ENCODE measurements at places on chromosomes 1 and 21.

GRCh38 chr21:41187537-41188025 is 19.6 kb downstream of the BACE2 start:
- DNase-seq, result no peak

DNA sequence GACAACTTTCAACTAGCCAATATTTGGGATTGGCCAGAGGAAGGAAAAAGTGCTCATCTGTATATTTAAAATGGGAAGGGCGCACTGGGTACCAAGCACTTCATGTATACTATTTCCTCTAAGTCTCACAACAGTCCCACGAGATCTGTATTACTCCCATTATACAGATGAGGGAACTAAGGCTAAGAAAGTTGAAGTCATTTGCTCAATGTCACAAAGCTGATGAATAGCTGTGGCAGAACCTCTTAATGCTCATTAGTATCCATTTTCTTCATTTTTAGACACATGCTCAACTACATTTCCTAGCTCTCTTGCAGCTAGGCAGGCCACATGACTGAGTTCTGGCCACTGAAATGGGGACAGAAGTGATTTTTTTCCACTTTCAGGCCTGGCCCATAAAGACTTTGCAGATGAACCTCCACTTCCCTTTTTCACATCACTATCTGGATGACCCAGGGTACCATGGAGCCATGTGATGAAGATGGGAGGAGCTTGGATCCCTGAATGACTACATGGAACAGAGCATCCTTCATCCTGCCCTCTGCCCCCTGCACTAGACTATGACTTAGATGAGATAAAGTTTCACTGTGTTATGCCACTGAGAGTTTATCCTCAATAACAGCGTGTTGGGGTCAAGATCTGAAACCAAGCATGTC is 31.8 kb downstream of the ATF3 start:
- no peak for DNase-seq

GRCh38 chr1:115365738-115366137 is 27.7 kb upstream of the NGF start:
- no peak for DNase-seq

DNA sequence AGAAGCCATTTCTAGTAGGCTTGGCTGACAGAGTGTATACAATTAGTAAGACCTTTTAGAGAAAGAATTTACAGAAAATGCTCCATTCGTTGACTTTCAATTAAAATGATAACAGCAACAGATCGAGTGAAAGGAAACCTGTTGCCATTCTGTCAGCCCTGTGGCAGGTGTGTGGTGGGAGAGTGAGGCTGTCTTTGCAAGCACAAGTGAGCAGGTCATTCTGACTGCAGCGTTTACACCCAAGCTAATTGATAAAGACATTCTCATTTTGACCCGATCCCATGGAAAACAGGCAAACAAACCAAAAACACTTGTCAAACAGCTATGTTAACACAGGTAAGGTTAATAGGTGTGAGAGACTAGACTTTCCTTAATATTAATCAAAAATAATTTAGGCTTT is 257.3 kb downstream of the PTBP2 start:
- no peak for DNase-seq

GRCh38 chr1:17923666-17924065 is 168.5 kb downstream of the ACTL8 start:
- DNase-seq, result no peak

DNA sequence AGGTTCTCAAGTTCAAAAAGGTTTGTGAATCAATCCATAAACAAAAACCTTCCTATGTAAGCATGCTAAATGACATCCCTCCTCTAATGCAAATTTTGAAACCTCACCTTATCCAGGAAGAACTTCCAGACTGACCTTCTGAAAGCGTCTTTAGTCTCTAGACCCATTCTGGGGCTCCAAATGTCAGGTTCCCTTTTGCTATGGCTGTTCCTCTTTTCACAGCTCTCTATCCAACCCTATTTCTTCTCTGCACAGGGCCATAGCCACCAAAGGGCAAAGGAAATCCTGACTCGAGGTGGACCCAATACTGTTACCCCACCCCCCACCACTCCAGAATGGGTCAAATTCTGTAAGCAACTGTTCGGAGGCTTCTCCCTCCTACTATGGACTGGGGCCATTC is 3.4 kb downstream of the ATP1A4 start:
- no peak for DNase-seq

GRCh38 chr1:198935306-198935921 is 296.6 kb downstream of the PTPRC start:
- DNase-seq, result peak; percentile 92

GRCh38 chr1:91889717-91890459 is 3.9 kb upstream of the TGFBR3 start:
- no peak for DNase-seq

DNA sequence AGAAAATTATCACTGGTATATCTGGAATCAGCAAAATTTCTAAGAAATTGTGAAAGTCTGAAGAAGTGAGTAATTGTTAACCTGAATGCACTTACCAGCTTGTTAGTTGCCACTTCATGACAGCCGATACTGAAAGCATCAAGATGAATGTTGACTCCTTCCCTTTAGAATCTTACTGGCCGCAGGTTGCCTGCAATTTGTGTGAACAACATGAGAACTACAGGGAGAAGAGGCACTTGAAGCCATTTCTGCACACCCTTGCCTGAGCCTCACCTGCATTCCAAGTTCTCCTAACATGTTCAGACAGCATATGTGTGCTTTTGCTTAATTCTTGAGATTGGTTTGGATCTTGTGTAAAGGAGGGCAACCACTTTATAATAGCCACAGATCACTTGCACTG is 59.2 kb upstream of the SSX2IP start:
- no peak for DNase-seq

- no peak for DNase-seq
Observed at GRCh38 chr1:167432780-167433179, 85.5 kb downstream of the CD247 start.

DNA sequence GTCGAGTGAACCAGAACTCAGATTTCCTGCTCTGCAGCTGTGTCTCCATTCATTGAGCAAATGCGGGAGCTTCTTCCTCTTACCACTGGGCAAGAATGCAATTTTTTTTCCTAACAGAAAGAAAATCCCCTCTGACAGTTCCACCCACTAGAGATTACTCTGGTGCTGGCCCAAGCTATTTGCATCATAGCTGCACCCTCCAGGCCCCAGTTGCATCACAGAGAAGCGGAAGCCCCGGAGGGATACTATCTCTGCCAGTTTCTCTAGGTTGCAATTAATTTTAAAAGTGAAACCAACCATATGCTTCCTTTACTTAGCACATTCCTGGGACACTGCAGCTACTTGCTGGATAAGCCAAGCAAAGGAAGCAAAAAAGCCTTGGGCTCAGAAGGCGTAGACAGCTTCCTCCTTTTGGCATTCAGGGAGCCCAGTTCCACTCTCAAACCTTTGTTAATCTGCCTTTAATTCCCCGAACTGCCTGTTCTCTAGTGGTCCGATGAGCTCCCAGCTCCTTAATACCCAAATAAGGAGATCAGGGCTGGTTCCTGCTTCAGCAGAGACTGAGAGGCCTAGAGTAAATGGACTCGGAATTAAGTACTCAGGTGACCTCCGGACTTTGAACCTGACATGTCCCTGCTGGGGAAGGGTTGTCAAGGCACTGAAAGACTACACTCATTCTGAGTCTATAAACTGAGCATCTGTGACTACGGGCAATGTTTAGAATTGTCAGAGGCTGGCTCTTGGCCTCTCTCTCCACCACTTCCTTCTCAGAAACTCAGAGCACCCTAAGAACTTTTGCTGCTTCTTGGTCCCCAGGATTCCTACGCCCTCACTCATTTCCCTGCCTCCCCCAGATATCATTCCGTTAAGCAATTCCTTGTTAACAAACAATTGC is 72.5 kb upstream of the TNFSF18 start:
- peak; percentile 84 for DNase-seq

- no peak for DNase-seq
Observed at GRCh38 chr21:25700741-25701140, 34.0 kb downstream of the ATP5PF start.

DNA sequence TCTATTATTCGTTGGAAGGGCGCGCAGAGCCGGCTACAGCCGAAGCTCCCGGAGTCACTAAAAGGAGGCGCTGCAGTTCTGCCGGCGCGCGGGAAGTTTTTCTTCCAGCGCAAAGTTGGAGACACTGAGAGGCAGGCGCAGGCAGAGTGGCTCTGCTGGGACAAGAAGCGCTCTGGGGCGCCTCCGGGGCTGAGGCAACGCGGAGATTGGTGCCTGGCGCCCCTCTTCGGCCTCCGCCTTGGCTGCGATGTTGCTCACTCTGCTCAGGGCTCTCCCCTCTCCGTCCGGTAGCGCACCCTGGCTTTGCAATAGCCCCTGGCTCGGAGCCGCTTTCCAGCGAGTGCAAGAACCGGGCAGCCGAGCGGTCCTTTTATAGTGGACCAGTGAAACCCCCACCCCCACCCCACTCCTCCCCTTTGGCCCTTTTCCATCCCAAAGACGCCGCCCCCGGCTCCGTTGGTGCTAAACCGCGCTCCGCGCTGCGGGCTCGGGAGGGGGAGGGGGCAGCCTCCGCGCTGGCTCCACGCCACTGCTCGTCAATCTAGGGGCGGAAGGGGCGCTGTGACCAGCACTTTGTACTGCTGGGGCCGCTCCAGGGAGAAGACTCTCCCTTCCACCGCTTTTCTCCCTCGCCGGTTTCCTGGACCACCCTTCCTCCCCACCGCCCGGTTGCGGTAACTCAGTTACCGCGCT is at the start of gene ADAMTS1:
TSS of gene ADAMTS1 (minus strand) at position 344 of the 693 bp plus-strand sequence. CDS start 455 bp downstream, outside the sequence.
- DNase-seq, result peak; percentile 89

DNA sequence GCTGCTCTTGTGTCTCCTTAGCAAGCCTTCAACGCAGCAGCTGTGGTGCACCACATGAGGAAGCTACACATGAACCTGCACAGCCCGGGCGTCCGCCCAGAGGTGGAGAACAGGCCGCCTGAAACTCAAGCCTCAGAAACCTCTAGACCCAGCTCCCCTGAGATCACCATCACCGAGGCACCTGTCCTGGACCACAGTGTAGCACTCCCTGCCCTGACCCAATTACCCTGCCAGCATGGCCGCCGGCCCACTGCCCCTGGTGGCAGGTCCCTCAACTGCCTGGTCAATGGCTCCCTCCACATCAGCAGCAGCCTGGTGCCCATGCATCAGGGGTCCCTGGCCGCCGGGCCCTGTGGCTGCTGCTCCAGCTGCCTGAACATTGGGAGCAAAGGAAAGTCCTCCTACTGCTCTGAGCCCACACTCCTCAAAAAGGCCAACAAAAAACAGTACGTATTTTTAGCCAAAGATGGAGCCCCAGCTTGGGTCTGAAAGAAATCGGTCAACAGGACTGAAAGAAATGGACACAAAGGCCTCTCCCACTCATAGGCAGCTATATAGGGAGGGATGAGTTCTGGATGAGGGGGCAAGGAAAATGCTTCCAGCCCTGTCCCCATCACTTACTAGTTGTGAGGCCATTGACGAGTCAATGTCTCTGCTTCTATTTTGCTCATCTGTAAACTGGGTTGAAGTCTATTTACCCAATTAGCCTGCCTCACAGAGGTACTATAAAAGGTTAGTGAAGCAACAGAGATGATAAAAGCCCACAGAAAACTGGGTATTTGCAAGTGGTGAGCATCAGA is 28.5 kb downstream of the CAMK1G start:
- no peak for DNase-seq

- DNase-seq, result no peak
Observed at GRCh38 chr21:29534448-29534847, 235.7 kb downstream of the BACH1 start.

- no peak for DNase-seq
Observed at GRCh38 chr1:228287541-228288425, 79.9 kb downstream of the OBSCN start.

- no peak for DNase-seq
Observed at GRCh38 chr1:85605484-85606413, 25.2 kb downstream of the CCN1 start.

- DNase-seq, result no peak
Observed at GRCh38 chr1:26553942-26554682, 24.6 kb downstream of the RPS6KA1 start.

DNA sequence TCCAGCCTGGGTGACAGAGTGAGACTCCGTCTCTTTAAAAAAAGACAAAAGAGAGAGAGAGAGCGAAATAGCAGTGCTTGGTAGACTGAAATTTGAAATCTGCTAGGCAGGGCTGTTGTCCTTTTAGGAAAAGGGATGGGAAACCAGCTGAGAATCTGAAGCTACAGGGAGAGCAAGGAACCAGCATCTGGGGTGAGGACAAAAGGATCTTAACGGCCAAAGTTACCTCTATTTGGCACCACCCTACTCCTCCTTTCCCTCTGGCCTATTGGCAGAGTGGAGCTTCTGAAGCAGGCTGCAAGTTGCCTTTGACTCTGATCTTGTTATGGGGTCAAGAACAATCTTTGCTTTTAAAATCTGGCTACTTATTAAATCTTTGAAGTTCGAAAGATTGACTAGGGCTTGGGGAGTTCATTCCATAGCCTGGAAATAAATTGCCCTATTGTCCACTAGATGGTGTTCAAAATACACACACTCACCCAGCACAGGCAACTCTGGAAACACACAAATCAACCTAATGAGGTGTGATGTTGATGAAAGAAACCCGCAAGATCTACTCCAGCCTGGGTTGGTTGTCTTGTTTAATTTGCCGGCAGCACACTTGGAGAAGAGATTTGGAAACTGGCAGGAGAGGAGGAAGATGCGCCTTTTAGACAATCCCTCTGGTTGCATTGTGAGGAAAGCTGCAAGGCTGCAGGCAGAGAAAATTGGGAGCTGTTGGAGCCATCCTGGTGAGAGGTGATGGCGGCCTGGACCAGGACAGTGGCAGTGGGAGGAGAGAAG is 16.5 kb upstream of the PARP1 start:
- no peak for DNase-seq

GRCh38 chr1:203461717-203462116 is 13.9 kb upstream of the PRELP start:
- DNase-seq, result no peak

- DNase-seq, result peak; percentile 68
Observed at GRCh38 chr1:26786437-26787380, 1.0 kb upstream of the PIGV start.

DNA sequence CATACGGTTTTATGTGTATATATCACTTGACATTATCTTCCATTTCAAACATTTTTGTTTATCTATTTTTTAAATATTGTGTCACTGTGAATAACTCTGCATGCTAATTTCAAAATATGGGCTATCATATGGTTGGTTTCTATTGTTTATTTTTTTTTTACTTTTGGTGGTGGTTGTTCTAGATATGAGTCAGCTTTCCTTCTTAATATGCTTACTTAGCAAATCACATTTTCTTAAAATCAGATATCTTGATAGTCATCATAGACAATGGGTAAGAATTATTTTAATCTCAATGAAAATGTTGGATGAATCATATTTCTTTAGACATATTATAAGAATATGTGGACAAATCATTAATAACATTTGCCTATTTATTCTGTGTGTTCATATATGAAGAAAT is 881.5 kb downstream of the BRINP3 start:
- DNase-seq, result no peak

- peak; percentile 97 for DNase-seq
Observed at GRCh38 chr1:55428944-55429931, 214.1 kb upstream of the USP24 start.

GRCh38 chr1:193537266-193538002 is 351.0 kb upstream of the B3GALT2 start:
- DNase-seq, result no peak

Measured in AG09319 (cell line).